Activated CD8-positive, alpha-beta memory T cell treated with anti-CD3 and anti-CD28 coated beads for 4 hours (primary cell): ENCODE measurements at places on chromosomes 1 and 21.

- DNase-seq = no peak
These were observed 36.7 kb downstream of the ADAM30 start for GRCh38 chr1:119859647-119860046.

DNA sequence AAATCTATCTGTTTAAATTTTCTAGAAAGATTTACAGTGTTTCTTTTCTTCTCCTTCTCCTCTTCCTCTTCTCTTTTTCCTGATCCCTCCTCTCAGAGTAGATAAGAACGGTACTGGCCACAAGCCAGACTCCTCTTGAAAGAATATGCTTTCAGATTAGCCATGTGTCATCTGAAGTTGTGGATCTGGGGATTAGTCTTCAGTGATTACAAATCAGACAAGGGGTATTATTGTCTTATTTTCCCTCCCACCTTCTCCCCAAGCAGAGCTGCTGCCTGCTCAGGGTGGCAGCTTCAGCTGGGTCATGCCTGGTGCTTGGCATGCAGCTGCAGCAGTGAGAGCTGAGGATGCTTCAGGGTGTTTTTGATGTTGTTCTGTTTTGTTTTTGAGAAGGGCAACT, 42.7 kb downstream of the SGIP1 start:
- DNase-seq = no peak

DNA sequence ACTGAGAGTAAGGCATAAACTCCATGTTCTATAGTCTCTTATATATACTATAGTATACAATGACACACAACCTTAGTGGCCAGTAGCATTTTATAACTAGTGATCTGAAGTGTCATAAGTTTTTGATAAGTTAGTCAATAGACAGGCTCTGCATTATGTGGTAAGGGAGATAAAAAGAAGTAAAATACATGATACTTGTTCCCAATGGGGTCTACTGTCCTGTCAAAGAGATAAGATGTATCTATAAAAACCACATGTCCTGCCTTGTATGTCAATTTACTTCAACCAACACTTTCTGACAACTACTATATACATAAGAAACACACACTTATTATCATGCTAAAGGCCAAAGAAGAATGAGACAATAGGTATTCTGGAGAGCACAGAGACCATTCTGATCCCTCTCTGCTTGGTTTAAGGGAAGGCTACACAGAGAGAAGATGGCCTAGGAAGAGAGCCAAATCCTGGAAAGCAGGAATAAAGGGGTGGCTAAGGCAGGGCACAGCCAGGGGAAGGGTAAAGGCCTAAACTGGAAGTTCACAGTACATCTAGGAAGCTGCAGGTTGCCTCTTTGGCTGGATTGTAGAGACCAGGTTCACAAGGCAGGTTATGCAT, 91.4 kb downstream of the LYST start:
- DNase-seq = no peak

DNA sequence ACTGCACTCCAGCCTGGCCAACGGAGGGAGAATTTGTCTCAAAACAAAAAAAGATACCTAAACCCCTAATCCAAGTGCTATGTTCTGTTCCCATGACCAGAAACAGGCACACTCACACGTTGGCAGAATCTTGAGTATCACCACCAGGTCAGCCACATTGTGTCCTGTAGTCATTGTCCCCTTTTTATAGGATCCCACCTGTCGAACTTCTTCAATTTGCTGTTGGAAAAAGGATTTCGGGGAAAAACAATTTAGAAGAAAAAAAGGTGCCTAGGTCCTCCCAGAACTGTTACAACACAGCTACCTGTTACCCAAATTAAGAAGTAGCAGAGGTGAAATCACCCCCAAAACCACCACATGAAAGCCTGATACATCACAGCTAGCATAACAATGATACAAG, 3.4 kb downstream of the ILF2 start:
- DNase-seq = no peak

DNA sequence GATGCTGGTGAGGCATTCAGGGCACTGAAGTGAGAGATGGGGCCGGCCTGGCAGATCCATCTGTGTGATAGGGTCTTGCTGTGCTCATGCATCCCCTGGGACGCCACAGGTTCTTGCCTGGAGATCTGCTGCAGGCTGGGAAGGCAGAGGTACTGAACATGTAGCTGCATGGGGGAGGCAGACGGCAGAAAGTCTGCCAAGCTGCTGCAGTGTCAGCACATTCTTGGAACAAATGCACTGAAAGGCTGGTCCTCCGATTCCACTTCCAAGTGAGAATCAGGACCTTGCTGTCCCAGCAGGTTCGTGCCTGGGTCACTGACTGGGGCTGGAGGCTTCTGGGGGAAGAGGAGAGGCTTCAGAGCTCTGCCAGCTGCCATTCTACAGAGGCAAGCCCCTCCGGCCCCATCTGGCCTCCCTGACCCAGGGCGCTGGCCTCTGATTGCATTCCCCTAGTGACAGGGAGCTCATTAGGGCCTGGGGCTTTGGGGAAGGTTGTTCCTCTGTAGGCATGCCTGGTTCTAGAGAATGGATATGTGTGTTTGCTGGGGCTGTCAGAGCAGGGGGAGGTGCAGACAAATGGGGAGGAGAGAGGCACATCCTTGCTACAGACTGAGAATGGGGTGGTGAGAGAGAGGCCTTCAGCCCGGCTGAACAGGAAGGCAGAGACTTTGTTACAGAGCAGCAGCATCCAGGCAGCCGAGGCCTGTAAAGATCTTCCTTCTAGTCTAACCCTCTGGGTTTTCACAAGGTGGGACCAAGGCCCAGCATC, 174.0 kb downstream of the TRABD2B start:
- DNase-seq = no peak

DNA sequence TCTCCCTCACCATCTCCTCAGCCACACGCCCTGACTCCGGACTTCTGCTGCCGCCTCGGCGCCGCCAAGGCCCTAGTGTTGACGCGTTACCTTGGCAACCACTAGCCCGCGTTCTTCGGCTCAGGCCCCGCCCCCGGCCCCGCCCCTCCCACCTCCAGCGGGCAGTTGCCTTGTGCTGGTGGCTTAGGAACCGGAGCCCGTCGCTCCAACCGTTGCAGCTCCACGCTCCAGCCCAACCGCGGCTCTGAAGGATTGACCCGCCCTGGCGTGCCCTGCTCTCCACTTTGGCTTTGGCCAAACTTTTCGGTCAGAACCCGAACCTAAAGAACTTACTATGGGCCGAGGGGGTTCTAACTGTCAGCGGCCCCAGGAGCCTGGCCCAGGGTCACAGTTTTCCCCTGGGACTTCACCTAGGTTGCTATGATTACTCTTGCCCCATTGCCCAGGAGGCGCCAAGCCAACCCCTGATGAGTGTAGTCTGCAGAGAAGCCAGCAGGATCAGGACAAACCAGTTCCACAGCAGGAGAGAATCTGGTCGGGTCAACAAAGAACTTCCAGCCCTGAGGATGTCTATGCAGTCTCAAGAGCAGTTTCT, at the start of gene CFAP45:
CFAP45 (minus strand) TSS at position 80 of the 595 bp plus-strand sequence; CDS start at position 13, 67 bp downstream.
- no peak for DNase-seq

DNA sequence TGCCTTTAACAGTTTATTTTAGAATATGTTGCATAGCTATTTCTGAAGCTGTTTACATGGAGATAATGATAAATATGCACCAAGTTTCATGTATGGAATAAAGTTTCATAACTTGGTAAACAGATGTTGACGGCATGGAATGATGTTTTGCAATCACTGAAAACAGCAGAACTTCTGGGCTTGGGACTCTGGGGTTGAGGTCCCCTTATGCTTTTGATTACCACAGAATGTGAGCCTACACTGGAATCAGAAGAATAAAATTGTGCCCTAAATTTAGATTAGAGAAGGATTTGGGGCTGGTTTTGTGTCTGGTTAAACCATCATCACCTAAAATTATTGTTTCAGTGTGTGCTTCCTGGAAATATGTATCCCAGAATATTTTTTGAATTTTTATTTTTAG, 11.1 kb downstream of the KRTAP24-1 start:
- no peak for DNase-seq

- no peak for DNase-seq
These were observed 32.4 kb upstream of the ZSWIM5 start for GRCh38 chr1:45238846-45239245.

DNA sequence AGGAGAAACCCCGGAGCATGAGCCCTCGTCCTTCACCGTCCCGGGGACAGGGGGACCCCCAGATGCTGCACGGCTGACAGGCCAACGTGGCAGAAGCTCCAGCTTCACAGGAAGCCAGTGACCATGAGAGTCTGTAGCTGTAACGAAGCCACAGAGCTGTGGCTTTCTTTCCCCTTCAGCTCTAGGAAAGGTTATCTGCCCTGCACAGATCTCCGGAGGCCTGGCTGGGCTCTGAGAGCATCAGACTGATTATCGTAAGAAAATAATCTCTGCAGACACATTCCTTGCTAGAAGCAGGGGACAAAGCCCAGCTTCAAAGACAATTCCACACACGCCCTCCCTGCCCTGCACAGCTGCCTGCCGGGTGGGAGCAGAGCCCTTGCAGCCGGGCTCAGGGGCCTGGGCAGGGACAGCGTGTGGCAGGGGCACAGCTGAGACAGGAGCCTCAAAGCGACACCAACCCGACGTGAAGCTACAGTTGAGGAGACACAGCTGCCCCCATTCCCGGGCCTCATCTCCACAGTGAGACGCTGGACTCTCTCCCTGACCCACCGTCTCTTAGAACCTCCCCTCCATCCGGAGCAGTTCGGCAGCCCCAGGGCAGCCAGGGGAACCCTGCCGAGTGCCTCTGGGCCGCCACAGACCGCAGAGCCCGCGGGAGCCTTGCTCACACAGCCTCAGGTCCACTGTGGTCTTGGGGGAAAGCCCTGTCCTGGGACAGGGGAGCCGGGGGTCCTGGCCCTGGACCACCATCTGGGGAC, 30.6 kb downstream of the POFUT2 start:
- no peak for DNase-seq

GRCh38 chr1:92862605-92863004, 30.8 kb downstream of the RPL5 start:
- no peak for DNase-seq

DNA sequence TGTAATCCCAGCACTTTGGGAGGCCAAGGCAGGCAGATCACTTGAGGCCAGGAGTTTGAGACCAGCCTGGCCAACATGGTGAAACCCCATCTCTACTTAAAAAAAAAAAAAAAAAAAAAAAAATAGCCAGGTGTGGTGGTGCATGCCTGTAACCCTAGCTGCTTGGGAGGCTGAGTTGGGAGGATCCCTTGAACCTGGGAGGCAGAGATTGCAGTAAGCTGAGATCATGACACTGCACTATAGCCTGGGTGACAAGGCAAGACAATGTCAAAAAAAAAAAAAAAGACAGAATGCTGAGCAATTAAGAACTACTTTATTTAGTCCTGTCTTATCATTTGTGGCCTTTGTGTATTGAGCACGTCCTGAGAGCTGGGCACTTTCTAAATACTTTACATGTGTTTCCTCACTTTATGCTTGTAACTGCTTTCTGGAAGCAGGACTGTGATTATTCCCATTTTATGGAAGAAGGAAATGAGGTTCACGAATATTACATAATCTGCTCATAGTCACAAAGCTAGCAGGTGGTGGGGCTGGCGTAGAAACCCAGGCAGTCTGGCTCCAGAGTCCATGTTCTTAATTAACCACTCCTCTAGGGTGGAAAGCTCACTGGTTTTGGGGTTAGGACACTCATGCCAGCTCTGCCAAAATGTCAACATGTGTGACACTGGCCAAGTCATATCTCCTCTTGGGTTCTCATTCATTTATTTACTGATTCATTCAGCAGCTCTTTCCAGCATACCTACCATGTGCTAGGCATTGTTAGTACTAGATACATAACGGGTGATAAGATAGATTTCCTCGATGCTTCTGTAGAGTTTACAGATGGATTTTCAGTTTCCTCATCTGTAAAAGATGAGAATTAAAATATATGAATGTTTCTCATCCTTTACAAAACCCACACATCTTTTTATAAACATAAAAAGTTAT, 57.7 kb downstream of the DDR2 start:
- no peak for DNase-seq

DNA sequence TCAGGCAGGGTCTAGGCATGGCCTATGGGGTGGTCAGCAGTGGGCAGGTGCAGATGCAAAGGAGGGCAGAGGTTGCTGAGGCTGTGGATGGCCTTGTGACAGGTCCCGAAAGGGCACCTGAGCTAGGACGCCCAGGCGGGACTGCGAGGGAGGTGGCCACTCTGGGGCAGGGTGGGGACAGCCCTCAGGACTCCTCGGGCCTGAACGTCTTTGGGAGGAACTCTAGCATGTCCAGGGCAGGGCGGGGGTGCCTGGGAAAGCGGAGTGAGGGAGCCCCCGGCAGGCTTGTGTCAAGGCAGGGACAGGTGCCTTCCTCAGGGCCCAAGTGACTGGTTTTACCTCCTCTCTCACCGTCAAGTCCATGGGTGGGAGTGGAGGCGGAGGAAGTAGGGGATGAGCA, 125.4 kb upstream of the WNT4 start:
- no peak for DNase-seq

DNA sequence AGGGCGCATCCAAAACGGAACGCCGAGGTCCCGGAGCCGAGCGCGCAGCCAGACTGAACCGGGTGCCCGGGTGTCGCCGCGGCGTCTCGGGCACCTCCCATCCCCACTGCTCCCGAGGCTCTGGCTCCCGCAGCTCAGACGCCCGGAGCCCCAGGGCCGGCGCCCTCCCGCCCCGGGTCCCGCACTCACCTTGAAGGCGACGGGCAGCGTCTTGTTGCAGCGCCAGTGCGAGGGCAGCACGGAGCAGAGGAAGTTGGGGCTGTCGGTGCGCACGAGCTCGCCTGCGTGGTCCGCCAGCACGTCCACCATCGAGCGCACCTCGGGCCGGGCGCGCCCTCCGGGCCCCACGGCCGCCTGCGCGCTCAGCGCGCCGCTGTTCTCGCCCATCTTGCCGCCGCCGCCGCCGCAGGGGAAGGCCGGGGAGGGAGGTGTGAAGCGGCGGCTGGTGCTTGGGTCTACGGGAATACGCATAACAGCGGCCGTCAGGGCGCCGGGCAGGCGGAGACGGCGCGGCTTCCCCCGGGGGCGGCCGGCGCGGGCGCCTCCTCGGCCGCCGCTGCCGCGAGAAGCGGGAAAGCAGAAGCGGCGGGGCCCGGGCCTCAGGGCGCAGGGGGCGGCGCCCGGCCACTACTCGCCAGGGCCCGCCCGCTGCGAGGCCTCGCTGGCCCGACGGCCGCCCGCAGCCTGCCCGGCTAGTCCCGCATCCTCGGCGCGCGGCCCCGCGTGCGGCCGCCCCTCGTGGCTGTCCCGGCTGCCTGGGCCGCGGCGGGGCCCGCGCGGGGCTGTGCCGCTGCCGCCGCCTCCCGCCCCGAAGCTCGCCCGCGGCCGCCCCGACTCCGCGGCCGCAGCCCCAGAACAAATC, 447 bp downstream of the RUNX3 start:
- DNase-seq = no peak
